ENCODE measurements at places on chromosomes 4 and X. TPM values are rescaled to one million over a fixed set of nuclear protein-coding genes. Genes with fewer than 3 reads are reported as not detected.

The PAK3 gene
- total RNA-seq: not detected

The MAGEA10 gene
- total RNA-seq: not detected

The PNCK gene
- total RNA-seq: not detected

DNA sequence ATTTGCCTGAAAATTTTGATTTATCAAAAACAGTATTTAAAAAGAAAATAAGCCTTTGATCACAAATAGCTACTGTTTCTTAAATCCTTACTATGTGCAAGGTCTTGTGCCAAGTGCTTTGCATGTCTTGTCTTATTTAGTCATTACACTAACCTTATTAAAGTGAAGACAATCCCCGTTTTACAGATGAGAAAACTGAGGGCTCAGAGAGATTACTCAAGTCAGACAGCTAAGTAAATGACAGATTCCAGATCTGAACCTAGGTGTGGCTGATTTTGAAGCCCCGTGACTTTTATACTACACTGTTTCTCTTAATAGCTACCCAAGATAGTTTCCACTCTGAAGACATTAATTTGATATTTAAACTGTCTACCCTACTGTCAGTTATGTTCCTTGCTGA, 38.2 kb downstream of the AFF2 start:
- no peaks in the 10 kb centered on the region for H3K27me3 ChIP-seq
- no peak for DNase-seq
- H3K4me1 ChIP-seq: no peaks in the 10 kb centered on the region
- no peak overlapping the region for H3K4me3 ChIP-seq
- H3K36me3 ChIP-seq: no peaks in the 10 kb centered on the region

The PDE6B gene
- total RNA-seq: 18.7 TPM

DNA sequence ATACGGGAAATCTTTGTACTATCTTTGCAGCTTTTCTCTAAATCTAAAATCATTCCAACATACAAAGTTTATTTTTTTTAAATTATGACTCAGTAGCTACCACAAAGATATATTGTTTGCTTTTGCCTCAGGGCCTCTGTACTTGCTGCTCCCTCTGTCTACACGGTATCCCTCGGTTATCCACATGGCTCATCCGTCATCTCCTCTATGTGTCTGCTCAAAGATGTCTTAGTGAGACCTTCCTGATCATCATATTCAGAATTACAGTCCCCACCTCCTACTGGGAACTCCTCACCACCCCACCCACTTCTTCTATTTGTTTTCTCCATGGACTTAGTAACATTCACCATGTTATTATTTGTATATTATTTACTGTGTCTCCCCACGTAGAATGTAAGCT, 107.8 kb downstream of the PARM1 start:
- no peaks in the 10 kb centered on the region for H3K27me3 ChIP-seq
- no peak for DNase-seq
- no peak overlapping the region for H3K27ac ChIP-seq
- H3K4me3 ChIP-seq: no peak overlapping the region
- no peaks in the 10 kb centered on the region for H3K36me3 ChIP-seq

The KIT gene
- 0.29 TPM for total RNA-seq

DNA sequence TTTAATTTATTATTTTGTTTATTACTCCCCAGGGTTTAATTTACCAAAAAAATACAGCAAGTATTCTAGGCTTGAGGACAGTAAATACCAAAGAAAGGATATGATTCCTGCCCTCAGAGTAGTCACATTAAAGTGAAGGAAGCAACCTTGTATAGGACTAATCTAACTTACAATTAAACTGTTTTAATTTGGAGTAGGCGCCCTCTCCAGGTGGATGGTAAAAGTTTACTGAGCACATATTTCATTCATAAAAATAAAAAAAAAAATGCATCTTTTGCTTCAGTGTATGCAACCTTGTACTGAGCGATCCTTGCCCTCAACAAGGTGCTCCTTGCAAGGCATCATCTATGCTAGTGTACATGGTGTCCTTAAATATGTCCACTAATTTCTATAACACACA, 72.0 kb upstream of the MAGEB16 start:
- no peak overlapping the region for H3K27ac ChIP-seq
- H3K36me3 ChIP-seq: no peaks in the 10 kb centered on the region
- no peaks in the 10 kb centered on the region for H3K4me1 ChIP-seq

- no peak for DNase-seq
- peaks cover 8% of the 10 kb centered on the region for H3K4me1 ChIP-seq
These were observed 6.4 kb upstream of the HAUS7 start for GRCh38 chrX:153476666-153477363.

- H3K4me3 ChIP-seq: no peak overlapping the region
- no peaks in the 10 kb centered on the region for H3K27me3 ChIP-seq
- H3K27ac ChIP-seq: no peak overlapping the region
- no peaks in the 10 kb centered on the region for H3K4me1 ChIP-seq
- no peak for DNase-seq
- H3K36me3 ChIP-seq: no peaks in the 10 kb centered on the region
These were observed 251.8 kb downstream of the KCTD8 start for GRCh38 chr4:44196796-44197195.

The CT45A5 gene
- not detected for total RNA-seq

GRCh38 chr4:122674371-122674770, 53.5 kb upstream of the IL21 start:
- H3K4me1 ChIP-seq: peaks cover 26% of the 10 kb centered on the region
- H3K27me3 ChIP-seq: peaks cover 7% of the 10 kb centered on the region
- H3K27ac ChIP-seq: no peak overlapping the region
- peaks cover 2% of the 10 kb centered on the region for H3K36me3 ChIP-seq
- no peak overlapping the region for H3K4me3 ChIP-seq

- H3K4me1 ChIP-seq: peaks cover 18% of the 10 kb centered on the region
- H3K36me3 ChIP-seq: no peaks in the 10 kb centered on the region
- DNase-seq: no peak
These were observed 85.1 kb downstream of the CT47B1 start for GRCh38 chrX:120790552-120790951.

The SLC38A5 gene
- 78.3 TPM for total RNA-seq

GRCh38 chrX:152632445-152633097, 5.1 kb upstream of the GABRQ start:
- H3K4me3 ChIP-seq: no peak overlapping the region
- H3K27ac ChIP-seq: no peak overlapping the region
- no peaks in the 10 kb centered on the region for H3K36me3 ChIP-seq
- peaks cover 22% of the 10 kb centered on the region for H3K27me3 ChIP-seq
- DNase-seq: peak; percentile 31

DNA sequence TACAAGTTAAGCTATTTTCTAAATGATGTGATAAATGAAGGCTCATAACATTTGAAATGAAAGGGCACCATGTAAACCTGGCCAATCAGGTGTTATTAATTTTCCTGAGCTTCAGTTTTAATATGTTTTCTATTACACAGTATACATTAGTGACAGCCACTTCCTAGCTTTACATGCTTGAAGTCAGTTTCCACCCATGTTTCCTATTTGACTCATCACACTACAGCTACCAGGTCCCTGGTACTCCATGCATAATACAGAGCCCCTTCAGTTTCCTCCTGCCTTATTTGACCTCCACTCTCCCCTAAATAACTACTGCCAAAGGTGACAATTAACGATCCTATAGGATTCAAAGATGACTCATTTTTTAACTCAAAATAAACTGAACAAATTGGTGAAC, 18.3 kb downstream of the ZNF518B start:
- H3K36me3 ChIP-seq: peaks cover 10% of the 10 kb centered on the region
- no peak overlapping the region for H3K4me3 ChIP-seq
- no peak overlapping the region for H3K27ac ChIP-seq
- no peaks in the 10 kb centered on the region for H3K27me3 ChIP-seq

The CT47B1 gene
- total RNA-seq: not detected

DNA sequence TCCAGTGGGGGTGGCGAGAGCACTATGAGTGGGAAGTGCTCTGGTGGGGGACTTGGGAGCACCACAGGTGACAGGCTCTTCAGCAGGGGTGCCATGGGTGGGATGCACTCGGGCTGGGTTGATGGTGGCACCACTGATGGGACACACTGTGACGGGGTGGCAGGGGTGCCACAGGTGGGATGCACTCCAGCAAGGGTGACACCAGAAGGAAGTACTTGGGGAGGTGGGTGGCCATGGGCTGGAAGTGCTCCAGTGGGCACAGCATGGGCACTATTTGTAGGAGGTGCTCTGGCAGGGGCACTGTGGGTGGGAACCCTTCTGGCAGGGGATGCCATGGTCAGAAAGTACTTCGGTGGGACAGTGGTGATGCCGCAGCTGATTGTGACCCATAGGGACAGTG, 346.6 kb downstream of the CFAP47 start:
- no peak overlapping the region for H3K27ac ChIP-seq
- DNase-seq: no peak
- no peaks in the 10 kb centered on the region for H3K4me1 ChIP-seq
- no peaks in the 10 kb centered on the region for H3K27me3 ChIP-seq

DNA sequence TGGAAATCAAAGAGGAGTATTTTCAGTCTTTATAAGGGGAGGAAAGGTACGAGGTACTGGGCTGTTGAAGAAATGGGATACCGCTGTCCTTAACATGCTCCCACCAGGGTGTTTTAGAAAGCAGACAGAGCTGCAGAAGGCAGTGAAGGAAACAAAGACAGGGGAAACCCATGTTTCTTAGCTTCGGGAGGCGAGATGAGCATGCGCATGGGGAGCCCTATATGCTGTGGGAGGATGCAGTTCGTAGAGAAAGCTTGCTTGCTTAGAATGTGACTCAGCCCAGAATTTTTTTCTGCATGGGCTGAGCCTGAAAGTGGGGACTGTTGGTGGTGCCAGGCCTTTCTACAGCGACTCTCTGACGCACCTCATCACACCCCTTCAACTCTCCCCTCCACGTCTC, 28.8 kb upstream of the SCOC start:
- DNase-seq: no peak
- H3K4me3 ChIP-seq: no peak overlapping the region
- no peak overlapping the region for H3K27ac ChIP-seq
- H3K4me1 ChIP-seq: no peaks in the 10 kb centered on the region
- H3K36me3 ChIP-seq: no peaks in the 10 kb centered on the region
- peaks cover 22% of the 10 kb centered on the region for H3K27me3 ChIP-seq

DNA sequence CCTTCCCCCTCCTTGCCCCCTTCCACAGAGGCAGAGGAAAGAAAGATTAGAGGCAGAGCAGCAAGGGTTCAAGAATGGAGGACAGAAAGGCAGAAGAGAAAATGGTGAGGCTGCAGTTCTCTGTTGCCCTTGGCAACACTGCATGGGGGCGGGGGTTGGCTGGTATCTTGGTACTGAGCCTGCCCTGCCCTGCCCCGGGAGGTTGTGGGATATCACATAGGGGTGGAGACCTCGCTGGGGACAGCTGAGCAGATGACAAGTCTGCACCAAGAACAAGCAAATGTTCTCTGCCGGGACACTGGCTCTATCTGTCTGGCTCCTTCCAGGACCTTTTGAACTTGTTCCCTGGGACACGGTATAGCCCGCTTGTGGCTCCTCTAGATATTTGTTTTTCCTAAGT, 39.8 kb downstream of the NHS start:
- no peaks in the 10 kb centered on the region for H3K27me3 ChIP-seq
- no peak for DNase-seq
- H3K27ac ChIP-seq: no peak overlapping the region
- no peak overlapping the region for H3K4me3 ChIP-seq

GRCh38 chrX:104419211-104419610, 146.8 kb upstream of the IL1RAPL2 start:
- no peak overlapping the region for H3K4me3 ChIP-seq
- H3K4me1 ChIP-seq: no peaks in the 10 kb centered on the region
- H3K27me3 ChIP-seq: no peaks in the 10 kb centered on the region

DNA sequence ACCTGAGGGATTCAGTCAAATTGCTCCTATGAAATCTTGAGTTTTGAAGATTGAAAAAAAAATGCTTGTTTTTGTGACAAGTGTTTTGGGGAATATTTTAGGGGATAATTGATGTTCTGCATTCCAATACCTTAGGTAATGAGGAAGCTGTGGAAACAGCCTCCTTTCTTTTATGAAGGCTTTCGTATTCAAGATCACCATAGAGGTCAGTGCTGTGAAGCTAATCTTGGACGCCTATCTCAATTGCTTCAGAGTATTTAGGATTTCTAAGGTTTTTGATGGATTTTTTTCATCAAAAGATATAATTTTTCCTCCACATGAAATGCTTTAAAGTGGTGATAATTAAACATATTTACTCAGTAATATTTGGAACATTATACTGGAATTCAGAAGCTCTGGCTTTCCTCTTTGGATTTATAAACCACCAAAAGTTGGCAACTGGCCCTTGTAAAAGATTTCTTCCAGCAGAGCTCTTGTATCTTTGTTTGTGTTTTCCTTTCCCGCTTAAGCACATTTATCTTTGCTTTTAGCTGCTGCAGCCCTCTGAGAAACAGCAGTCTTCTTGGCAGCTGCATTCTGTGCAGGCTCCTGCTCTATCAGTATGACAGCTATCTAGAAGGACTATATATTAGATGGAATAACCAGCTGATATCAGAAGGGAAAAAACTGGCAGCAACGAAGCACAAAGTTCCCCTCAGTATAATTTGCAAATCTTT, 63.7 kb downstream of the HMGB2 start:
- H3K27ac ChIP-seq: no peak overlapping the region
- peaks cover 3% of the 10 kb centered on the region for H3K4me1 ChIP-seq
- H3K27me3 ChIP-seq: no peaks in the 10 kb centered on the region
- H3K36me3 ChIP-seq: peaks cover 8% of the 10 kb centered on the region

DNA sequence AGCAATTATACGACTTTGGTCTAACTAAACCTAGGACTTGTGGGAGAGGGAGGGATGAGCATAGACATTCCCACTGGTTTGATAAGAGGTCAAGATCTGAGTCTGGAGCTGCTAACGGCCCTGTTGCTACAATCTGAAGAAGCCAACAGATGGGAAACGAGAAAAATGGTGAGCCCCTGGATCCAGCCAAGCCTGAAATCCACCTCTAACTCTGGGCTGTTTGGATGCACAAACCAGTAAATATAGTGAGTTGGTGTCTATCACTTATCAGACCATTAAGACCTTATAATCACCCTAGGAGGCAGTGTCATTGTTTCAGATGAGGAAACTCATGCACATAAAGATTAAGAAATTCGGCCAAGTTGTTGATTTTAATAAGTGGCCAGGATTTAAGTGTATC, 50.5 kb downstream of the ADGRA3 start:
- H3K4me3 ChIP-seq: no peak overlapping the region
- H3K36me3 ChIP-seq: peaks cover 1% of the 10 kb centered on the region
- H3K27me3 ChIP-seq: no peaks in the 10 kb centered on the region
- no peaks in the 10 kb centered on the region for H3K4me1 ChIP-seq
- no peak overlapping the region for H3K27ac ChIP-seq

The TLR3 gene
- total RNA-seq: 1.7 TPM

The SSX4B gene
- total RNA-seq: not detected

GRCh38 chr4:174461466-174462106, 60.7 kb downstream of the HPGD start:
- no peak for DNase-seq
- H3K4me1 ChIP-seq: no peaks in the 10 kb centered on the region
- no peaks in the 10 kb centered on the region for H3K27me3 ChIP-seq
- no peaks in the 10 kb centered on the region for H3K36me3 ChIP-seq
- H3K27ac ChIP-seq: no peak overlapping the region

GRCh38 chrX:22737541-22737940, 262.2 kb upstream of the DDX53 start:
- H3K36me3 ChIP-seq: no peaks in the 10 kb centered on the region
- H3K27ac ChIP-seq: no peak overlapping the region
- DNase-seq: no peak
- H3K27me3 ChIP-seq: no peaks in the 10 kb centered on the region
- H3K4me3 ChIP-seq: no peak overlapping the region

The KLHL34 gene
- 0.58 TPM for total RNA-seq

- H3K4me1 ChIP-seq: no peaks in the 10 kb centered on the region
- no peak for DNase-seq
- H3K27me3 ChIP-seq: no peaks in the 10 kb centered on the region
- H3K27ac ChIP-seq: no peak overlapping the region
These were observed 16.9 kb upstream of the PHEX start for GRCh38 chrX:22015139-22015750.

GRCh38 chr4:159312236-159312635, 209.4 kb downstream of the RAPGEF2 start:
- peaks cover 1% of the 10 kb centered on the region for H3K36me3 ChIP-seq
- no peaks in the 10 kb centered on the region for H3K4me1 ChIP-seq
- DNase-seq: no peak

The MAGEC3 gene
- total RNA-seq: not detected
